ENCODE measurements at places on chromosomes 13 and 19.

- DNase-seq = no peak
Measured at GRCh38 chr13:37546087-37546486, 52.5 kb downstream of the POSTN start.

GRCh38 chr13:44780591-44781280, 204.6 kb upstream of the TSC22D1 start:
- DNase-seq = no peak

DNA sequence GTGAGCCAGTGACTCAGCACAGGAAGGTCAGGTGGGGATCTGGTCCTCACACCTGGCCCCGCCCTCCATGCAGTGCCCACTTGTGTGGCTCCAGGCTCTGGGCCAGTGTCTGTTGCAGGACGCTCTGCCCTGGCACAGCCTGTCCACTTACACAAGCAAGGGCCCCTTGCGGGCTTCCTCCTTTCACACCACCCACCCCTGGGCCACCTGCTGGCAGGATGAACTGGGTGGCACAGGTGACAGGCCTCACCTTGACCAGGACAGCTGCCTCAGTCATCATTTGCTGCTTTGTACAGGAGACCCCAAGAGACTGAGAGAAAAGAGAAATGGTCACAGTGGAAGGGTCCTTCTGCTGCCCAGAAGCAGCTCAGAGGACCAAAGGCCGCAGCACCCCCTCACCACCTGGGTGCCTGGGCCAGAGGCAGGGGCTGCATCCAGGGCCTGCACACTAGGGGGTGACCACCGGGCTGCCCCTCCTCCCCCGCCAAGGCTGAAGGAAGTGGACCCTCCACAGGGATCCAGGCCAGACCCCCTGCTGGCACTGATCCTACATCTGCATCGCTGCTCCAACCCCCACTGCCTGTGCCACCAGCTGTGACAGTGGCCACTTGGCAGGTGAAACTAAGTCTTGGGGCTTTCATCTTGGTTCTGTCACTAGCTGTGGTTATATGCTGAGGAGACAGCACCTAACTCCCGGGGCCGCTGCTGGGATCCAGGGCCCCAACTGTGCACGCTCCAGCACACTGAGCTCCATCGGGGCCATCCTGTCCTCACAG, 110.3 kb downstream of the TUBA3C start:
- DNase-seq = no peak

DNA sequence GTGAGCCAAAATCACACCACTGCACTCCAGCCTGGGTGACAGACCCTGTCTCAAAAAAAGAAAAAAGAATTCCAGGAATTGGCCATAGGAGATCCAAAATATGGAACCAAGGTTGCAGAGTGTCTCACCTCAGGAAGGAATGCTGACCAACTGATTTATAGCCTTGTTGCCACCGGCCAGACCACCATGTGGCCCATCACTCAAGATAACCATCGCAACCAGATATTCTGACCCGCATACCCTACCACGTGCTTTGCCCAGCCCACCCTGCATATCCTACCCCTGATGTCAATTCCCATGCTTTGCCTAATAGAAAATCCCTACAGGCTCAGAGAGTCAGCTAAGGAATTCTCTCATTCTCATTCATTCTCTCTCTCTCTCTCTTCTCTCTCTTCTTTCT, 95.1 kb upstream of the DOCK9 start:
- DNase-seq = no peak

Measured in inflammatory macrophage (primary cell).